Activated naive CD4-positive, alpha-beta T cell treated with anti-CD3 and anti-CD28 coated beads, Interleukin-2, amount 50 U/mL, for 16 hours (primary cell): ENCODE measurements at places on chromosomes 1 and 21.

- no peak for DNase-seq
These were observed 16.1 kb downstream of the LCA5L start for GRCh38 chr21:39429445-39429844.

GRCh38 chr21:41170442-41170841, 2.5 kb downstream of the BACE2 start:
- no peak for DNase-seq

DNA sequence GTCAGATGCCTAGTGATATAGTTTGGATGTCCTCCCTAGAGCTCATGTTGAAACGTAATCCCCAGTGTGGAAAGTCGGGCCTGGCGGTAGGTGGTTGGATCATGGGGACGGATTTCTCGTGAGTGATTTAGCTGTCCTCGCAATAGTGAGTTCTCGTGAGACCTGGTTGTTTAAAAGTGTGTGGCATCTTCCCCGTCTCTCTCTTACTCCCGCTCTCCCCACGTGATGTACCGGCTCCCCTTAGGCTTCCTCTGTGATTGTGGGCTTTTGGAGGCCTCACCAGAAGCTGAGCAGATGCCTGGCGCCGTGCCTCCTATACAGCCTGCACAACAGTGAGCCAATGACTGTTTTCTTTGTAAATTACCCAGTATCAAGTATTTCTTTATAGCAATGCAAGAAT, 264.5 kb downstream of the TTLL7 start:
- no peak for DNase-seq

DNA sequence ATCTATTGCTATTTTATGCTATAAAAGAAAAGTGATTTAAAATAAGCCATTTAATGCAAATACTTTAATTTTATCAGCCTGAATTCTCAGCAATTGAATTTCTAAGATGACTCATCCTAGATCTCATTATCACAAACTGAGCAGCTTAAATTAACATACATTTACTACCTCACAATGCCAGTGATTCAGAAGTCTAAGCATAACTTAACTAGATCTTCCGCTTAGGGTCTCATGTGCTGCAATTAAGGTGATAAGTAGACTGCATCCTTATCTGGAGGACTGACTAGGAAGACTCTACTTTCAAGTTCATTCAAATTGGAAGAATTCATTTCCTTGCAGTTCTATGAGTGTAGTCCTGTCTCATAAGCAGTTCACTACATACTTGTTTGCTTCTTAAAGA, 286.6 kb downstream of the COL11A1 start:
- DNase-seq, result no peak

GRCh38 chr1:115062542-115063004, 26.7 kb downstream of the TSPAN2 start:
- DNase-seq, result peak; percentile 80

DNA sequence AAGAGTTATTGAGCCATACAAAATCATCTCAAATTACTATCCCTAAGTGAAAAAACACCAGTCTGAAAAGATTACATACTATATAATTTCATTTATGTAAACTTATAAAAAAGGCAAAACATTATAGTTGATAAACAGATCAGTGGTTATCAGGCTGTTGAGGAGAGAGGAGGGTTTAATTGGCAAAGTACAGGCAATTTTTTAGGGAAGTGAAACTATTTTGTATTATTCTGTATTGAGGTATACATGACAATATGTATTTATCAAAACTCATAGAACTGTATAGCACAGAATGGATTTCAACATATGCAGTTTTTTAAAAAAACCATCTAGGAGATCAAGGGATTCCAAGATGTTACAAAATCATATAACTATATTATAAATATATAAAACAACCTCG, 403.7 kb downstream of the LTN1 start:
- DNase-seq, result no peak

DNA sequence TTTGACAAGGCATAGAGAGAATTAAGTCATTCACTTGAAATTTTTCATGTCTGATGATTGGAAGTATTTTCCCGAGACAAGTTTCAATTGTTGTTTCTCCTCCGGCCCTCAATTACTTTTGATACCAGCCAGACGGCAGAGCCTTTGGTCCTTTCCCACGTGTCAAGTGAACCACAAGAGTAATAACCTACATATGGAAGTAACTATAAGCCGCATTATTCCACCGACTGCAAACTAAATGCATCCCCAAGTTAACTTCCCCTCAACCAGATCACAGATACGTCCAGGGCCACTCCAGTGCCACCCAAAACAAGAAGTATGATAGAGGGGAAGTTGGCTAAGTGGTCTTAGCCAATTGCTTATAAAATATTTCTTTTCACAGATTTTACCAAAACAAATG, 20.2 kb downstream of the COLGALT2 start:
- DNase-seq, result no peak

- DNase-seq, result no peak
These were observed 45.7 kb downstream of the GPR161 start for GRCh38 chr1:168091063-168091462.

DNA sequence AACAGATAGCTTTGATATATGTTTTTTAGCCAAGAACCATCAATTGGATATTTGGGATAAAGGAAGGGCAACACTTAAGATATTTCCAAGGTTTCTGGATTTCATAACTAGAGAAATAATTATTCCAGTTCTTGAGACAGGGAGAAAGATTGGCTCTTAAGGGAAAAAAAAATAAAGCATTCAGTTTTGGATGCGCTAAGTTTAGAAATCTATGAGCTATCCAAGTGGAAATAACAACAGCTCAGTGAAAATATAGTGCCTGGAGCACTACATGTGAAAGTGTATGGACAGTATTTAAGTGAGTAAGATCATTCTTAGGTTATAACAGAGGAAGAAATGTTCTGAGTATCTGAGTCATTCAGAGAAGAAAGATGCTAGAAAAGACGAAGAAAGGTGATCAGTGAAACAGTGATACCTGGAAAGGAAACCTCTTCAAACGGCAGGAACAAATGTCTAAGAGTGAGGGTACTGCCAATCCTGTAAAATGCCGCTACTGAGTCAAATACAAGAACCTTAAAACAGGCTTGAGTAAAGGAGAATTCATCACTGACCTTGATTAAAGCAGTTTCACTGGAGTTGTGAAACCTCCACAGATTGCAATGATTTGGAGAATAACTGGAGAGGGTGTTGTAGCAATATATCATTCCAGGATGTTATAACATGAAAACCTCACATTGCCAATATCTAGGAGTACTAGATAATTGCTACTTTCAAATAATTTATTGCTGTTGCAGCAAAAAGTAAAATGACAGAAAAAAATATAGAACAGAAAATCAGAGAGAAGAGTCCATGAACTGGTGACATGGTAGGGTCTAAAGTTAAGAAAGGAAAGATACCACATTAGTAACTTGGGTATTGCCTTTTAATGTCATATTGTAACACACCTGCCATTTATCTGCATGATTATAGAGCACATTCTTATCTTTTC, 482.1 kb upstream of the RGS18 start:
- DNase-seq, result no peak

DNA sequence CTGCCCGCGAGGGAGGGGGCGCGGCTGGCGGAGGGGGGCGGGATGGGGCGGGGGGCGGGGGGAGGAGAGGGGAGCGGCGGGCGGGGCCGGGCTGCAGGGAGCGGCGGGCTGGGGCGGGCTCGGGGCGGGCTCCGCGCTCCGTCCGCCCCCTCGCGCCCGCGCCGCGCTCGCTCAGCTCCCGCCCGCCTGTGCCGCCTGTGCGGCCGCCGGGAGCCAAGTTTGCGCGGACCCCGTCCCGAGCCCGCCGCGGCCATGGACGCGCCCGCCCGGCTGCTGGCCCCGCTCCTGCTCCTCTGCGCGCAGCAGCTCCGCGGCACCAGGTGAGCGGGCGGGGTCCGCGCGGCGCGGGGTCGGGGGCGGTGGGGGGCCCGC, at the start of gene GABRD:
GABRD (plus strand) TSS at position 174 of the 372 bp plus-strand sequence; CDS start at position 253, 79 bp downstream.
- peak; percentile 35 for DNase-seq

DNA sequence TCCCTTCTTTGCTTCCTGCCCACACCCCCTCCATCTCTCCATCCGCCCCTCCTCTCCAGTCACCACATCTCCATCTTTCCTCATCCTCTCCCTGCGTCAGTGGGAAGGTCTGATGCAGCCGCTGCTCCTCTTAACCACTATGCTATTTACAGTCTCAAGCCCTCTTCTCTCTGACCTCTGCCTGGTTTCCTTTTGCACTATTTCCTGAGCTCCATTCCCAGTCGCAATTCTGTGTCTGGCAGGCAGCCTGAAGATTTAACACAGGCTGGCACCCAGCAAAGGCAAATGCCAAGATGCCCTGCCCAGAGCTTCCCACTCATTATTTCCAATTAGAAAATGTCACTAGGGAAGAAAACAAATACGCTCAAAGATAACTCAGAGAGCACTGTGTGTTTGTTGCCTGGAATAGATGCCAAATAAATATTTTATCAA, 89.6 kb upstream of the LPGAT1 start:
- no peak for DNase-seq

- peak; percentile 27 for DNase-seq
These were observed 133.4 kb downstream of the PLPPR5 start for GRCh38 chr1:98870959-98871903.

- no peak for DNase-seq
These were observed 22.7 kb upstream of the FHAD1 start for GRCh38 chr1:15224259-15224869.

- no peak for DNase-seq
These were observed 22.3 kb downstream of the PRDM16 start for GRCh38 chr1:3091334-3091733.

DNA sequence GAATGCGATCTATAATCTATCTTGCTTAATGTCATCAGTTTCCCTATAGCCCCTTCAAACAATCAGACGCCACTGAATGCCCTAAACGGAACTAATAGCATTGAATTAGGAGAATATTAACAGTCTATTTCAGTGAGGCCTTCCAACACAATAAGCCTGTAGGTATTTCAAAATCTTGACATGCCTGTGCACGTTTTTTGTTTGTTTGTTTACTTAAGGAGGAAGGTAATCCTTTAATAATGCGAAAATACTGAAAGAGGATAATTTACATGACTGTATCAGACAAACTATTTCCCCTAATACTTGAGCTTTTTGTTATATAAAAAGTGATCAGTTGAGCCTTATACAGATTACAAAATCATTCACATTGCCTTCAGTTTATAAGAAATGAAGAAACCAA, 29.0 kb upstream of the JAK1 start:
- DNase-seq, result no peak

DNA sequence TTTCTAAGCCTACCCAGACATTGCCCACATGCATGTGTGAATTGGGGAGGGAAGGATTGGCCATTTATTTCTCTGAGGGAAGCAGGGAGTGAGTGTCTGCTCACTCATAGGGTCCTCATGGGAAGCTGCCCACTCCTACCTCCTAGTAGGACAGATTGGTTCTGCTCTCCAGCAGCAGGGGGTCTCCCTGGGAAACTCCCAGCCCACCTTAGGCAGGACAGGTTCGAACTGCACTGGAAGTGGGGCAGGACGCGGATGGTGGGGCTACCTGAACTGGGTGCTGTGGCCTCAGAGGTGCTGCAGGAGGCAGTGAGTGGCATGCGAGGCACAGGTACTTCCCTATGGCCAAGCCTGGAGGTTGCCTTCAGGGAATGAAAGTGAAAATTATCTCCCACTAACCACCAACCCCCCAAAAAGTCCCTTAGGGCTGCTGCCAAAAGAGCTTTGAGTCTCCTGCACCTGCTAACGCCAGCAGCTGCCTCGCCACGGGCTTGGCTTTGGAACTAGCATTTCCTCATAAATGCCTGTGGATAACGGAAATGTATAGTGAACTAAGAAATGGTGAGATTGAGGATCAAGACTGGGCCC, 157.0 kb upstream of the COA6 start:
- DNase-seq, result no peak

GRCh38 chr1:23074012-23074411, 54.7 kb downstream of the KDM1A start:
- DNase-seq, result no peak

GRCh38 chr1:10903821-10904220, 107.4 kb upstream of the CASZ1 start:
- no peak for DNase-seq

GRCh38 chr21:43345746-43346409, 81.1 kb downstream of the SIK1 start:
- no peak for DNase-seq

DNA sequence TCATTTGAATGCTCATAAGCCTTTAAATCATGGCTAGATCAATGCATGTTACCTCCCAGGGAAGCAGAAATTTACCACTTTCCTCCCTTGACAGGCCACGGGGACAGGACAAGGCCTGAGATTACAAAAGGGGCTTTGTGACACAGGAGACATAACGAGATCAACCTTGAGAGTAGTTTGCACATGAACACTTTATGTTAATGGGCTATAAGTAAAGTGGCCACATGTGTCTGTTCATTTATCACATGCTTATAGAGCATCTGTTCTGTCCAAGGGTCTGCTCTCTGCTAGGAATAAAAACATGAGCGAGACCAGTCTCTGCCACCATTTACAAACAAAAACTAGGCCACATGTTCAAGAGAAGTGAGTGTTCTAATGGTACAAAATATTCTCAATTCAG, 144.1 kb upstream of the C8B start:
- DNase-seq, result no peak

GRCh38 chr1:72433591-72433990, 151.3 kb upstream of the NEGR1 start:
- DNase-seq, result no peak

DNA sequence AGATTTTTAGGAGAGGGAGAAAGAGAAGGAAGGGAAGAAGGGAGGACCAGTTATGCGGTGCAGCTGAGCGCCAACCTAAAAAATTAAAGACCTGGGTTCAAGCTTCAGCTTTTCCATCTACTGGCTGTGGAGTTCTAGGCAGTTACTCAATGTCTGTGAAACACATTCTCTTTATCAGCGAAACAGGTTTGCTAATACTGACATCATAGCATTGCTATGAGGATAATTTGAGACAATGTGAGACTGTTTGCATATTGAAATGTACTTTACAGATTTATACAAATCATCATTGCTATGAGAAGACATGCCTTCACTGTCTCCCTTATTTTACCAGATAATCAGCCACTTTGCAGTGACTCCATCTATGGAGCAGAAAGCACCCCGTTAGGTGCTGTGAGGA, 222.9 kb upstream of the SGIP1 start:
- DNase-seq, result no peak

- DNase-seq, result peak; percentile 82
These were observed 25.7 kb upstream of the NLRP3 start for GRCh38 chr1:247390116-247390791.

- no peak for DNase-seq
These were observed 449.2 kb downstream of the CAMTA1 start for GRCh38 chr1:7234471-7234755.

DNA sequence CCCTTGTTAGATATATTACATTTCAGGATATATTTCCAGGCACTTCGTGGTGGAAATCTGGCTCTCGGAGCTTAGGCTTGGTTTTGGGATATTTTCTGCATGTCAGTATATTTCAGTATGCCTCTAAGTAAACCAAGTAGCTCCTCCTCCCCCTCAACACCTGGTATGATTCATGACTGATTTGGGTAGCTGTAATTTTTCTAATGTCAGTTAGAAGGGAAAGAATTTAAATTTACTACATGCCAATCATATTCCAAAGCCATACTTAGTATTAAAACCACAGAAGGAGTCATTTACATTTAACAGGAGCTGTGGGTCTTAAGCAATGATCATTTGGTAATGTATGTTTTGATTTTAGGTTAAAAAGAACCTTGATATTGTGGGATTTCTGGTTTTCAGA, 40.6 kb downstream of the ST6GALNAC3 start:
- no peak for DNase-seq
